ENCODE measurements at places on chromosomes 12 and 14. TPM values are rescaled to one million over a fixed set of nuclear protein-coding genes. Genes with fewer than 3 reads are reported as not detected.

Gene CLEC1B
- total RNA-seq: not detected

Gene CATSPERB
- 5.2 TPM for total RNA-seq

Gene TAPBPL
- total RNA-seq: 21.1 TPM

Gene PCNX4
- 51.6 TPM for total RNA-seq

Gene RAPGEF3
- 52.3 TPM for total RNA-seq

Gene MOK
- 14.2 TPM for total RNA-seq

Gene PIP4P1
- total RNA-seq: 24.1 TPM

Gene BAG5
- 21.6 TPM for total RNA-seq

Gene SRRM4
- under 0.01 TPM for total RNA-seq

Gene ABCB9
- 4.2 TPM for total RNA-seq

Gene LHX5
- not detected for total RNA-seq

Gene CLEC2B
- total RNA-seq: 35.6 TPM

GRCh38 chr12:64400041-64400440, 4.2 kb upstream of the XPOT start:
- DNase-seq: no peak

GRCh38 chr12:62806244-62806836, 128.6 kb downstream of the PPM1H start:
- DNase-seq: no peak

- DNase-seq: no peak
Observed at GRCh38 chr12:181921-182320, 32.0 kb downstream of the SLC6A12 start.

- DNase-seq: no peak
Observed at GRCh38 chr14:31020834-31021575, 4.4 kb upstream of the AP4S1 start.

- DNase-seq: peak; percentile 74
Observed at GRCh38 chr12:5514016-5514415, 82.1 kb downstream of the NTF3 start.

- no peak for DNase-seq
Observed at GRCh38 chr14:81350344-81351130, 49.6 kb downstream of the STON2 start.

DNA sequence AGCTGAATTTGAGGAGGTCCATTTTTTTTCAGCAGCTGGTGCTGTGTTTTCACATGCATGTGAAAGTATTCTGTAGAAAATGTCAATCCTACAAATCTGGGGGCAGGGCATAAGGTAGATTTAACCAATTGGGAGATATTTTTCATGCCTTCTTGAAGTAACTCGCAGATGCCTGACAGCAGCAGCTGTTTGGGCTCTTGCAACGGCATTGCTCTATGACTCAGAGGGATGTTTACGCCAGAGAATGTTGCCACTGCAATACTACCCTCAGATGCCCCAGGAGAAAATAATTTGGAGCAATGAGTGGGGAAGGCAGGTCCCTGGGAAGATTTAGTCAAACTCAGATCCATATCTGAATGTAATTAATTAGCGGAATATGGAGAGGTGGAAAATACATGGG, 42.5 kb upstream of the MYBPC1 start:
- DNase-seq: no peak

DNA sequence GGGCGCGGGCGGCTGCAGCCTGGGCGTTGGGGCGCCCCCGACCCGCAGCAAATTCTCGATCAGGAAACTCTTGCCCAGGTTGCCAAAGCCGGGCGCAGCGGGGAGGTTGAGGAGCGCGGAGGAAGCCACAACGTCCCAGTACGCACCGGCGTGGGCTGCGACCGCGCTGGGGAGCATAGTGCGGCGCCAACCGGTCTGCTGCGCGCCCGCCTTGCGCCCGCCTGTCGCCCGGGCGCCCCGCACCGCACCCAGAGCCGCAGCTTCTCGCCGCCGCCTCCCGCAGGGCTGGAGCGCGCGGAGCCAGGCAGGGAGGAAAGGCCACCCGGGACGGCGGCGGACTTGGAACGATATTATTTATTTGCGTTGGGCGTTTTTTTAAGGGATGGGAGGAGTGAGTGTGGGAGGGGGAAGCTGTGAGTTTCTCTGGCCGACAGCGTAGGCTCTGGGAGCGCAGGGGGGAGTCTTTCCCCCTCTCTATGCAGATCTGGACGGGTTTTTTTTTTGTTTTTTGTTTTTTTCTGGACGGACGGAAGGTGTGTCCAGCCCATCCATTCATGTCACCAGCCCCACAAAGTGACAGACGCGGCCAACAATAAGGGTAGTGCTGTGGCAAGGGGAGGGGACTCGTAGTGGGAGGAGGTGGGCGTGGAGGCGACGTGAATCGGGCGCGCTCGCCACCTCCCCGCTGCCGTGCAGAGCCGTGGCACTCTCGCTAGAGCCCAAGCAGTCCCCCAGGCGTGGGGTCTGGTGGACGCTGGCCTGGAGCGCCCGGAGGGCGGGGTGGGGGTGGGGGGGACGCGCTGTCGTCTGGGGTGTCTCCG, at the start of gene DBX2:
DBX2 (minus strand) TSS at position 349 of the 821 bp plus-strand sequence; CDS start at position 177, 172 bp downstream.
- DNase-seq: no peak

DNA sequence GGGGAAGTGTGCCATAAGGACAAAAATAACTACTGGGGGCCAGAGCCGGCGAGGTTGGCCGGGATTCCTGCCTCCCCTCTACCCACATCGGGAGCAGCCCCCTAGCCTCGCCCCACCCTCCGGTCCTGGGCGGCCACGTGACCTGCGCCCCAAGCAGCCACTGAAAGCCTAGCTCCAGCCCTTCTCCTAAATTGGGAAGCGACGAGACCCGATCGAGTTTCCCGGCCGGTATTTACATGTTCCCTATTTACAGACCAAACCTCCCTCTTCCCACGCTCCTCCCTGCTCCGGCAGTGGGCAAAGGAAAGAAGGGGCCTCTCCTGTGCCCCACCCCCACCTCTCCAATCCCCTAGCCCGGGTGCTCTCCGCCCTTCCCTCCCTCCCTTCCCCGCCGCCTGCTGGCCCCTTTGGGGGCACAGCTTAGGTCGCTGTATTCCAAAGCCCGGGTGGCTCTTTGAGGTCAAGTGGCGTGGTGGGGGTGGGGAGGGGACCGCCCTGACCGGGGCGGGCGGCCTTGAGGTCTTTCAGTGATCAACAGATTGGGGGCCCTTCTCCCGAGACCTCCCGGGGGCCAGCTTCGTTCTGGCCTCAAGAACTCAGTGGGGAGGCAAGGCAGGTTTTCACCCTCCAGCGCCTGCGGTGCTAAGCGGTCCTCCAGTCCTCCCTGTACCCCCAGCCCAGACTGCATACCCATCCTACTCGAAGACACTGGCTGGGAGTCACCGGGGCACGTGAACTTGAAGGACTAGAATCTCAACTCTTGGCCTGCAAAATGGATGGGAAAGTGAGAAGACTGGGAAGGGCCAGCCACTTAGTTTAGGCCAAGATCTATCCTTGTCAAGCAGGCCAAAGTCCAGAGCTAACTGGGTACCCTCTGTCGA, 6.3 kb upstream of the CTDSP2 start:
- DNase-seq: no peak

- DNase-seq: no peak
Observed at GRCh38 chr12:15956413-15957185, 45.5 kb downstream of the DERA start.

DNA sequence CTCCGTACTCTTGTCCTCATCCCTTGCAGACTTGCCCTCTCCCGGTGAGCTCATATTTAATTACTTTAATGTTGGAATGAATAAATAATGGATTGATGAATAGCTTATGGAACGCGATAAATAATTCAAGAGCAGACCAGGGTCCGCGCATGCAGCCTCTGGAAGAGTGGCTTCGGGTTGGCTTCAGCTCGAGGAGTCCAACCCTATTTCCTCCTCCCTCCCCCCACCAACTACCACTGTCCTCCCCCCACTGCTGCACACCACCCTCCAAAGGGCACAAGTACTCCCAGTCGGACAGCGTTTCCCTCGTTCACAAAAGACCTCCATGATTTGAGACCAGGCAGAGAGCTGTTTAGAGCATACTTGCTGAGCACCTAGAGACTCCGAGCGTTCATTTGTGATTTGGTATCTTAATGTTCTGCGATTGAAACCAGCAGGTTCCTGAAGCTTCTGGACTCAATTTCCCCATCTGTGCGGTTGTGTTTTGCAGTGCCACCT, 647 bp upstream of the SIX1 start:
- no peak for DNase-seq

DNA sequence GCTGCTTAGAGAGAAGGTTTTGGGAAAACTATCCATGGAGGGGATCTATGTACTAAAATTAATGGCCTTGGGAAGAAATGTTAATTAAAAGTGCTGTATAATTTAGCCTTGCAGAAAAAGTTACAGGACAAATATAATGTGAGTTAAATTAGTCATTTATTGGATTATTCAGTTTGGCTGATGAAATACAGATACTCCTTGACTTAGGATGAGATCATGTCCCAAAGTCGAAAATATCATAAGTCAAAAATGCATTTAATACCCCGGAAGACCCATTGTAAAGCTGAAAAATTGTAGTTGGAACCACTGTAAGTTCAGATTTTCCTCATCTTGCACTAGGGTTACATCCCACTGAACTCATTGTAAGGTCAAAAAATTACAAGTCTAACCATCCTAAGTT, 9.7 kb downstream of the RTRAF start:
- no peak for DNase-seq

GRCh38 chr12:124797321-124797720, 66.3 kb downstream of the SCARB1 start:
- no peak for DNase-seq

DNA sequence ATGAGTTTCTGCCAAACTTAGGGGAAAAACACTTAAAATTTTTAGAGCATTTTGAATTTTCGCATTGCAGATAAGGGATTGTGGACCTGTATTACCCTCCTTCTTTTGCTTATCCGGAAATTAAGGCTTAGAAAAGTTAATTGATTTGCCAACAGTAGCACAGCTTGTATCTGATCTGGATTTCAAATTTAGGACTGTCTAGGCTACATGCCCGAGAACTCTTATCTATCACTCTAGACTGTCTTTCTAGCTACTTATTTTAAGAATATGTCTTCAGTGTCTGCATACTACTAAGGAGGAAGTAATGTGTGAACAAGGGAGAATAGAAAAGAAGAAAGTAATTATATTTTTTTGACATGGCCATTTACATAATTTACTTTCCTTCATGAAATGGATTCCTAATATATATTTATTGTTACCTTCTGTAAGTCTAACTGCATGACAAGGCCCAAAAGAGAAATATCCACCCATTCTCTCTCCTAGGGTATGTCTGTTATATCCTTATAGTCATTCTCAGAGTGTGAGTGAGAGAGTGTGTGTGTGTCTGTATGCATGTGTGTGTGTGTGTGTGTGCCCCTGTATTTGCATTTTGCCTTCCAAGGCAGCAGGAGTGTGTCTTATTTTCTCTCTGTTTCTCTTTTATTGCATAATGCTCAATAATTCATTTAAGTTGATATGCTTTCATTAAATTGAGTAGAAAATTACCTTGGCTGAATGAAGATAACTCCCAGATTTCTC, 132.1 kb downstream of the SLC5A8 start:
- no peak for DNase-seq

- DNase-seq: no peak
Observed at GRCh38 chr12:105554223-105554678, 223.8 kb downstream of the C12orf75 start.

DNA sequence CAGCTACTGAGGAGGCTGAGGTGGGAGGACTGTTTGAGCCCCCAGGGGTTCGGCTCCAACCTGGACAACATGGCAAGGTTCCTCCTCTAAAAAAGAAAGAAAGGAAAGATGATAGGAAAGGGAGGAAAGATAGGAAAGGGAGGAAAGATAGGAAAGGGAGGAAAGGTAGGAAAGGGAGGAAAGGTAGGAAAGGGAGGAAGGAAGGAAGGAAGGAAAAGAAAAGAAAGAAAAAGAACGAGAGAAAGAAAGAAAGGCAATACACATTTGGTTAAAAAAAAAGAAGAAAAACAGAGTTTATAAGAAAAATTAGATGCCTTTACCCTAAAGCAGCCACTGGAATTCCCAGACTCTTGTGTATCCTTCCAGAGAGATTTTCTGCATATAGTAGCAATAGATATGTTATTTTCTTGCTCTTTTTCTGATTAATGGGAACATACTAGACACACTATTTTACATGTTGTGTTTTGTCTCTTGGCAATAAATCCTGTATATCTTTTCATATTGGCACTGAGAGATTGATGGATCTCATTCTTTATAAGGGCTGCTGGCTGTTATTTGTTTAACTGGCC, 12.2 kb downstream of the HNF1A start:
- no peak for DNase-seq

- no peak for DNase-seq
Observed at GRCh38 chr12:109679501-109680263, 33.9 kb upstream of the FAM222A start.

GRCh38 chr12:67752226-67752732, 103.7 kb downstream of the DYRK2 start:
- DNase-seq: no peak

DNA sequence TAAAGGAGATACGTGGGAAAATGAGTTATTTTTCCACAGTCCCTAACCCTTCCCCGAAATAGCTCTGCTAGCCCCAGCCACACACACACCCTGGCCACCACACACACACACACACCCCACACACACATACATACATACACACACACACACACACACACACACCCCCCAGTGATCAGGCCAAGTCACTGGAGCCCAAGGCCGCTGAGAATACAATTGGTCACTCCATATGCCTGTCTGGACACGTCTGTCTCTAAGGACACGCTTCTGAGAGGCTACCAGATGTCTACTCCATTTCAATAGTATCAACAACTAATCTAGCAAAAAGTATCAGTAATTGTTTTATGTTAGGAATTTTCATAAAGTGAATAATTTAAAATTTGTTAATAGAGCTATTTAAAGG, 13.0 kb upstream of the DIABLO start:
- DNase-seq: no peak

DNA sequence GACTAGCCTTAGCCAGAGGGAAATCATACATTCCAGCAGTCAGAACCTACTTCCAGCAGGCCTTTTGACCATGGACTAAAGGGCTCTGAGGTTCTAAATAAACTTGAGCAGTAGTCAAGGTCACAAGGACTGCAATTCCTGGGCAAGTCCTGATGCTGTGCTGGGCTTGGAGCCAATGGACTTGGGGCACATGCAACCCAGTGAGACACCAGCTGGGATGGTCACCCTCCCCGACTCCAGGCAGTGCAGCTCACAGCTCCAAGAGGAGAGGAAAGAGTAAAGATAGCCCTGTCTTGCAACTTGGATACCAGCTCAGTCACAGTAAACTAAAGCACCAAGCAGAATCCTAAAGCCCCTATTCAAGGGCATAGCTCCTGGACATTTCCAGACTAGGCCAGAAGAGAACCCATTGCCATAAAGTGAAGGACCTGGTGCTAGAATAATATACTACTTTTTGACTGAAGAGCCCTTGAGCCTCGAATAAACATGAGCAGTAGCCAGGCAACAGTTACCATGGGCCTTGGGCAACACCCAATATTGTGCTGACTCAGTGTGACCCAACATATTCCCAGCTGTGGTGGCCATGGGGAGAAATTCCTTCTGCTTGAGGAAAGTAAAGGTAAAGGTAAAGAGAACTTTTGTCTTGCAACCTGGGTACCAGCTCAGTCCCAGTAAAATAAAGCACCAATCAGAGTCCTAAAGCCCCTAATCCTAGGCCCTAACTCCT, 226.2 kb upstream of the CLEC14A start:
- no peak for DNase-seq

- DNase-seq: no peak
Observed at GRCh38 chr12:26623136-26623535, 209.9 kb downstream of the ITPR2 start.

GRCh38 chr12:90061809-90062208, 353.2 kb upstream of the ATP2B1 start:
- no peak for DNase-seq

Measured in vagina (tissue), 2 donors.